ENCODE measurements at places on chromosomes 16 and 17.

- DNase-seq: peak; percentile 44
These were observed 18.4 kb downstream of the PDILT start for GRCh38 chr16:20385844-20386832.

DNA sequence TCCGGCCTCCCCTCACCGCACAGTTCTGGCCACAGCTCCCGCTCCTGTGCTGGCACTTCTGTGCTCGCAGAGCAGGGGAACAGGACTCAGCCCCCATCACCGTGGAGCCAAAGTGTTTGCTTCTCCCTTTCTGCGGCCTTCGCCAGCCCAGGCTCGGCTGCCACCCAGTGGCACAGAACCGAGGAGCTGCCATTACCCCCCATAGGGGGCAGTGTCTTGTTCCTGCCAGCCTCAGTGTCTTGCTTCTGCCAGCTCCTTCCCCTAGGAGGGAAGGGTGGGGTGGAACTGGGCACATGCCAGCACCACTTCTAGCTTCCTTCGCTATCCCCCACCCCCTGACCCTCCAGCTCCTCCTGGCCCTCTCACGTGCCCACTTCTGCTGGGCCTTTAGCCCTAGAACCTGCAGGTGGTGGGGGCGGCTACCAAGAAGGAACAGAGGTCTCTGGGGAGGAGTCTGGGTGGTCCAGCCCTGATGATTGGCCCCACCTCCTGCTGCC, 645 bp upstream of the ELMO3 start:
- no peak for DNase-seq

GRCh38 chr17:57875290-57876022, 25.6 kb upstream of the MRPS23 start:
- DNase-seq: no peak

- no peak for DNase-seq
These were observed 14.8 kb downstream of the TAC4 start for GRCh38 chr17:49832840-49833599.

GRCh38 chr16:53147500-53148065, 92.8 kb downstream of the CHD9 start:
- DNase-seq: no peak

DNA sequence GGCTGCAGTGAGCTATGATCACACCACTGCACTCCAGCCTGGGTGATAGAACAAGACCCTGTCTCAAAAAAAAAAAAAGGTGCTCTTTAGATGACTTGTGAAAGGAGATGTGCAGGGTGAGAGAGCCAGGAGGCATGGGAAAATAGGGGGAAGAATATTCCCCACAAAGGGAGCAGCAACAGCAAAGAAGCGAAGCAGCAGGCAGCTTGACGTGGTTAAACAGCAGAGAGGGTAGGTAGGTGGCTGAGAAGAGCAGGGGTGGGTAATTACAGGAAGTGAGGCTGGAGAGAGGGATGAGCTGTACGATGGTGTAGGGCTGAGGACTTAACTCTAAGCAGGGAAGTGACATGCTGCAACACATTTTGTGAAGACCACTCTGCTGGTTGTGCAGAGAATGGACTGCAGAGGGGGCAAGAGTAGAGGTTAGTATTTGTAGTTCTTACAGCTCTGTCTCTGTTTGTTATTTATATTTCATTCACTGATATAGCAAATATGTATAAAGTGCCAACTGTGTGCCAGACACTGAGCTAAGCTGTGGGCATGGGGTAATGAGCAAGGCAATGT, 1.6 kb downstream of the HEATR3 start:
- no peak for DNase-seq

DNA sequence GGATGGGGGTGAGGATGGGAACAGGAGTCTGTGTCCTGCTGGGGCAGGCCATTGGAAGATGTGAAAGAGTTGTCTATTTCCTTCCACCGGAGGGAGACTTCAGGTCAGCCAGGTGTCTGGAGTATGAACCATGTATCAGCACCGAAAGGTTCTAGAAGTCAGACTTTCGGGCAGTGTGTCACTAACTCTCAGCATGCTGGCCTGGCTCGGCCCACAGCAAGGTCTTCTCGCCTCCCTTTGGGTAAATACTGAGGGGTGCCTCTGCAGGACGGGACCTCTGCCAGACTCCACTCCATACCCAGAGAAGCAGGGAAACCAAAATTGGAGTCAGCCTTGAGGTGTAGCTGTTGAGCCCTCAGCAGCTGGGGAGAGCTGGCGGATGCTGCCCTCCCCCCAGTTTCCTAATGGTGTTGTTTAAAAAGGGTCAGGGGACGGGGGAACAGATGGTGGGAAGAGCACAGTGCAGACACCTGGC, 507 bp downstream of the CIITA start:
- no peak for DNase-seq

GRCh38 chr17:76867578-76868175, 527 bp upstream of the MGAT5B start:
- DNase-seq: no peak

GRCh38 chr17:78026381-78026780, 67.9 kb downstream of the TNRC6C start:
- DNase-seq: no peak

DNA sequence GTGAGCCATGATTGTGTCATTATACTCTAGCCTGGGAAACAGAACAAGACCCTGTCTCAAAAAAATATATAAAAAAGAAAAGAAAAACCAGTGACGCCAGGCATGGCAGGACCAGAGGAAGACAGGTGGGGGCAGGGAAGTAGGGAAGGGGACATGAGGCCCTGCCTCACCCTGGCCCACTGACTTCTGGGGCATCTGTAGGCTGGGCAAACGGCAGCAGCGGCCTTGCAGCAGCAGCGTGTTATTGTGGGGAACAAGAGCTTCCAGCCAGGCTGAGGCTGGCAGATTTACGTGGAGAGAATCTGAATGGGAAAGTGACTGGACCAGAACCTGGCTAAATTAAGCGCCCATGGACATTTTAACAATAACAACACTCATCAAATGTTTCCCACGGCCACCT, 19.4 kb downstream of the CMTM4 start:
- DNase-seq: no peak

DNA sequence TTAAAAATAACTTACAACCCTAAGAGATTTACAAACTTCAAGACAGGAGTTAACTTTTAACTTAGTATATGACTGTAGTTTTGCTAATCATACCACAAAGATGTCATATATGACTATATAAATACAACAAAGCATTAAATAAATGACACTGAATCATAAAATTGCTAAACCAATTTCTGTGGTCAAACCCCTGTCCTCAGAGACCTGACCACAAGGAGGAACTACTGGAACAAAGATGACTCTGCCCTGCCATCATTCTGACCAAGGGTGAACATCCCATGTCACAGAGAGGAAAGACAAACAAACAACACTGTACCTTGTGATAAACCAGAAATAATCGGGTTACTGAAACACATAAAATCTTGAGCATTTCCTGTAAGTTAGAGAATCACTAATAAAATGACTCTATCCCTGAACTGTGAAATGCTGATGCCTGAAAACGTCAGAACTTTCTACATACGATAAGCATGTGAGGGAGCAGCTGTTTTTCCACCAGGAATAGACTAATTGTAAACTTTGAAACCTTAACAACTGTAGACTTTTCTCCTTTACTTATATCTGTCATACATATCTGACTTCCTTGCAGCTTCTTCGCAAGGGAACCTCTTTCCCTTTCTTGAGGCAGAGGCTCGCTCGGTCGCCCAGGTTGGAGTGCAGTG, 47.9 kb downstream of the WDR59 start:
- no peak for DNase-seq

DNA sequence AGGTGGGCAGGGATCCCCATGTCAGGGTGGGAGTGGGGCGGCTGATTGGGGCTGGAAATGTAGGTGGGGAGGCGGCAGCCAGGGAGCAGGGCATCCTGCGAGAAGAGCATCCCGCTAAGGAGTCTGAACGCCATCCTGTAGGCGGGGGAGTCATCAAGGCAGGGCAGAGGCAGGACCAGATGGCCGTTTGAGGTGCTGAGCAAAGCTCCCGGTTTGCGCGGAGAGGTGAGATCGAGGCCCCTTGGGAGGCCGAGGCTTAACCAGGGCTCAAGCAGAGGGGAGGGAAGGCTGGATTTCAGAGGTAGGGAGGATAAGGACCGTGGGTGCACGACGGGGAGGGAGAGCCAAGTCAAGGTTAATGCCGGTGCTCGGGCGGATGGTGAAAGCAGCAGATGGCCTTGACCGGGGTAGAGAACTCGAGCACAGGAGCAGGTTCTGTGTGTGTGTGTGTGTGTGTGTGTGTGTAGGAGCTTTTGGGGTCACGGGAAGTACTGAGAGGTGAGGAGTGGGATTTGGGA, 472 bp upstream of the NME2 start:
- DNase-seq: no peak

DNA sequence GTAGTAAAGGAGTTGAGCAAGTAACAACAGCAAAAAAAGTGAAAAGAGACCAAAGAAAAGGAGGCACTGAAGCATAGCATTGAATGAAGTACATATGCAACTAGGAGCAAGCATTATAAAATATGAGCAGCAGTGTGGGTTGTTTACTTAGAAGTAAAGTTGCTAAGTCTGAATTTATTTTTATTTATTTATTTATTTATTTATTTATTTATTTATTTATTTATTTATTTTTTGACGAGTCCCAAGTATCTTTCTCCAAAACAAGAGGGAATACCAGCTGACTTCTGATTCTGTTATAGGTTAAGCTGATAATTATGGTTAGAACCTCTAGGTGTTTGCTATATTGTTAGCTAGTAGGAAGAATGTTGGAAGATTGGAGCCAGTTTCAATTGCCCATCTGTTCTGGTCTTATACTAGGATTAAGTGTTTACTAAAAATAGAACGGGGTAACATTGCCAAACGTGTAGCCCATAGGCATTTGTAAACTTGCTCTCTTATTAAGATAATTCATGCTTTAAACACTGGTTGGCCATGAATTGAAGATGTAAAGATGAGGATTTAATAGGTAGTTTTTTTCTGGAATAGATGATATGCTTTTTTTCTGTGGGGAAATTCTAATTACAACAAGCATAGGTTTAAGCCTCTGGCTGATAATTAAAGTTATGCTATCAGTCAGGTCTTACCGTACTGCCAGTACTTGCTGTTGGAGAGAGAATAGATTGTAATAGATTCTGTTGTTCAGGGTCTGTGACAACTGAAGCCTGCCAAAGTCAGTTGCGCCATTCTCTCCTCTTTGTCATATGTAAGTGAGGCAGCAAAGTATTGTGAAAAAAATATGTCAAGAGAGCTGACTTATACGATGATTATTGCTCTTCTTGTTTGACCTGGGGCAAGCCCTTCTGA, 66.7 kb downstream of the PPM1E start:
- peak; percentile 20 for DNase-seq

DNA sequence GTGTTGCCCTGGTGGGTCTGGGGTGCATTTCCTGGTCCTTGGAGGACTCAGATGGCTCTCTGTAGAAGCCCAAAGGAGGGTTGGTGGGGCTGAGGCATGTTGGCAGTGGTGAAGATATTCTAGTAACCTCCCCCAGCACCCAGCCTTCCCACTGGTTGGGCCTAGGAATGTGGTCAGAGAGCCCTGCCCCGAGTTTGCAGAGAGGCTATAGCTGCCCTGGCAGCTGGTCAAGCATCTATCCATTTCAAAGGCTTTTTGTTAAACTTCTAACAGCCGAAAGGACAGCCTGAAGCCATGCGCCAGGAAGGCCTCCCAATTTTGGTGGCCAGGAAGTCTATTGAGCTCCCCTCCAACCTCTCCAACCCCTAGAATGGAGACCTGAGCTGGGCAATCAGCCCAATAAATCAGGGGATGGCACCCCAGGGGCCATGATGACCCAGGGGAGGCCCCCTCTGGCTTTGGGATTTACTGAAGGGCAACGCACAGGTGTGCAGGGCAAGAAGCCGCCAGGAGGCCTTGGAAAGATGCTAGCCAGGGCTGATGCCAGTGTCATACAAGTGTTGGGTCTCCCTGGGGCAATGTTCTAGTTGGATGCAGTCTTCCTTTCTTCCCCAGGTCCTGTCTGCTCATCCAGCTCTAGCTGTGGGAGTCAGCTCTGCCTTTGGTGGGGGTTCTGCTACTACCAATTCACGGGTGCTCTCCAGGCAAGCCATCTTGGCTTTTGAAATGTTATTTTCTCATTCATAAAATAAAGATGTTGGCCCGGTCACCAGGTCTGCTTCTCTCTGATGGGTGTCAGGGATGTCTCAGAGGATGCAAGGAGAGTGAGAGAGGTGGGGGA, 30.9 kb upstream of the AXIN2 start:
- DNase-seq: no peak

- DNase-seq: peak; percentile 27
These were observed 39.5 kb downstream of the VMP1 start for GRCh38 chr17:59746849-59747445.

DNA sequence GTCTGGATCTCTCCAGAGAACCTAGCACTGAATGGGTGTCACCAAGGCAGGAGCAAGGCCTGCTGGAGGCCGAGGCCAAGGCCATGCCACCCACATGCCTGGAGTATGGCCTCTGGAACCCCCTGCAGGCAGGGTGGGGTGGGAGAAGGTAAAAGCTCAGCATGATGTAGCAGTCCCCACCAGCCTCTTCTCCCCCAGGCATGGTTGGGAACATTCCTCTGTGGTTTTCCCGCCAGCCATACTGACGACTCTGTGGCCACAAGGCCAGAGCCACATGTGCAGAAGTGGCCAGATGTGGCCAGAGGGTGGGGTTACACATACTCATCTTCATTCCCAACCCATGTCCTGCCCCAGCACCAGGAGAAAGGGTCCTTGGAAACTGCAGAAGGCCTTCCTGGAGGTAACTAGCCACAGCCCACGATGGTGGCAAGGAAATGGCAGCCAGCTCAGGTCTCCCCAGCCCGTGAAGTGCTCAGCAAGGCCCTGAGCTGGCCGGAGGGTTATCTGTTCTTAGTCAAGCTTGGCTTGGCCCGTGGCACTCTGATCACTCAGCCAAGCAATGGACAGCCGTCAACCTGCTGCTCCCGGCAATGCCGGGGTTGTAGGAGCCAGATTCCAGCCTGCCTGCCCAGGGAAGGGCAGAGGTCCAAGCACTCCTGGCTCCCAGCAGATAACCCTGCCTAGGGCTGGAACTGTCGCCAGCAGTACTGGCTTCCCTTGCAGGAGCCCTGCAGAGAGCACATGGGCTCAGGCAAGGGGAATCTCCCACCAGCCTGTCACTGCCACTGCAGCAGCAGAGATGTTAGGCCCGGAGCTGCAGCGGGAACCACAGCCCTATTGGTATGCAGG, 26.1 kb downstream of the HDAC5 start:
- DNase-seq: no peak

GRCh38 chr16:65832679-65833078, 533.8 kb upstream of the CDH5 start:
- no peak for DNase-seq

- no peak for DNase-seq
These were observed 11.6 kb upstream of the GRB2 start for GRCh38 chr17:75417054-75417580.

DNA sequence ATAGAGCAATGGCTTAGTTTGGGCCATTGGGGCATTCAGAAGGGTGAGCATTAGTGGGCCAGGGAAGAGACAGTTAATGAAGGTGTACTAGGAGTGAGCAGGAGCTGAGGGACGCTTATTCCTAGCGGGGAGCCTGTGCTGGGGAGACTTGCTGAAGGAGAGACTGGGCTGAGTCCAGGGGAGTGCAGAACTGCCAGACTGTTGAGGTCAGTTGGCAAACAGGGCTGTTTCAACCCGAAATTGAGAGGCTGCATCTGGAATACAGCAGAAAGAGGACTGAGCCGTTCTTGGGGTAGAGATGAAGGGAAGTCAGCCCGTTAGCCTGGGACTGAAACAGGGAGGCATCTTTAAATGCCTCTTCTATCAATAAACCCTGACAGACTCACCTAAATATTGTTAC, 33.2 kb downstream of the MAP2K6 start:
- DNase-seq: no peak

GRCh38 chr17:49783071-49783715, 5.3 kb upstream of the KAT7 start:
- DNase-seq: no peak

Data from NCI-H774 (cell line).